Fibroblast of skin of left quadriceps (primary cell): ENCODE measurements at places on chromosomes 2 and 18.

- no peak for DNase-seq
Observed at GRCh38 chr18:35227254-35227653, 13.6 kb upstream of the ZNF397 start.

DNA sequence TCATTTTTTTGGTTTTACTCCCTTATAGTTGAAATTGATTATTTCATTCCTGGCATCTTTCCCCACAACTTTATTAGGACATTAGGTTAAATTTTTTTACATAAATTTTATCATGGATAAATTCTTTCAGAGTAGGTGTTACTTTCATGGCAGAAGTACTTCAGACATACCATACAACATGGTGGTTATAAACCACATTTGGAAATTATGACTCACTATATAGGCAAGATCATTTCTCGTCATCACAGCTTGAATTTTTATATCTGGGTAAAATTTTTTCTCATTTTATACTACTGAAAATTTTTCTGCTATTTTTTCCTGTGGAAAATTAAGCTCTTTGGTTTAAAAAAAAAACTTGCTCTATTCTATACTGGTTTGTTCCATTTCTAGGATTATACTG lies 111.9 kb upstream of the COL5A2 start:
- no peak for DNase-seq

DNA sequence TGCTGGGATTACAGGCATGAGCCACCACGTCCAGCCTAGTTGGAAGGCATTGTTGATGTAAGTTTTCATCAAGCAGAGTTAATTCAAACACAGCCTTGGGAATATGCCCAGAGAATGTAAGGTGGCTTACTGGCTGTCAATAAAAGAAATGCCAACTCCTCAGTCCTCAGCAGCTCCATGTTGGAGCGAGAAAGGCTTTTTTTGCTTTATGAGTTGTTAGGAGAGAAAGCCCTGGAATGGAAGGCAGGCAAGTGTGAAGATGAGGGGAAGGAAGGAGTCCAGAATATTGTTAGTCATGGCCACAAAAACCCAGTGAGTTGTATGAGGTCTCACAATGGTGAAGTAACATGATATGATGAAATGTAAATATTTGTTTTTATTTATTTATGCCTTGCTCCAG lies 57.1 kb downstream of the MAP4K4 start:
- no peak for DNase-seq

DNA sequence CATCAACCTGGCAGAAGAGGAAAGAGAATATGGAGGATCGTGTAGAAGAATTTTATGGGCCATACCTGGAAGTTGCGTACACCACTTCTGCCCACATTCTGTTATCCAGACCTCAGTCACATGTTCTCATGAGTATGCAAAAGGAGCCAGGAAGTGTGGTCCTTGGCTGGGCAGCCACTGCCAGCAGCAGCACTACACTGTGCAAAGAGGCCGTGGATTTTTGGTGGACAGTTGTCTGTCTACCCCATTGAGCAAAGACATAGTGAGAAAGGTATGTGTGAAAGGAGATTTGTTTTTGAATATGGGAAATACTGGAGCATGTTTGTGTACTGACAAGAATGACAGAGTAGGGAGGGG lies 68.1 kb downstream of the SDC1 start:
- DNase-seq, result no peak

GRCh38 chr2:98607741-98608115 lies 584 bp downstream of the COA5 start:
- DNase-seq, result no peak

GRCh38 chr18:7037470-7037869 lies 80.1 kb downstream of the LAMA1 start:
- no peak for DNase-seq
